CD4-positive, alpha-beta T cell treated with Interleukin-21 for 1 hour (primary cell): ENCODE measurements at places on chromosomes 4 and X.

DNA sequence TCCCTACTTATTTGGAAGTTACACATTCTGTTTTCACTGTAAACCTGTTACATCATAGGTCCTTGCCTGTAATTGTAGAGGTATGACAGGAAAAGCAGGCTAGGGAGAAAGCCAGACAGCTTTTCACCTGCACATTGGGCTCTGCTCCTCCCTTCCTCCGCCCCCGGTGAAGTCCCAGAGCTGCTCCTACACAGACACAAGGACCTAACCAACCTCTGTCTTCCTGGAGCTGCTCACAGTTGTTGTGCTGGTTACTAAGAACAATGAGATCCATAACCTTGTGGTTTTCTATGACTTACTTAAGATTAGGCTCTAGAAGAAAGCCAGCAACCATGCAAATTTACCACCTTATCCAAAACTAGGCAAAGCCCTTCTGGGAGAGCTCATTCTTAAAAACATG, 40.0 kb downstream of the MOSPD2 start:
- no peak for DNase-seq

GRCh38 chr4:79947386-79947785, 125.6 kb downstream of the ANTXR2 start:
- no peak for DNase-seq

- DNase-seq, result no peak
These were observed 1.2 kb downstream of the TAF1 start for GRCh38 chrX:71367396-71367795.

GRCh38 chr4:120540625-120541024, 381.9 kb downstream of the PRDM5 start:
- no peak for DNase-seq

DNA sequence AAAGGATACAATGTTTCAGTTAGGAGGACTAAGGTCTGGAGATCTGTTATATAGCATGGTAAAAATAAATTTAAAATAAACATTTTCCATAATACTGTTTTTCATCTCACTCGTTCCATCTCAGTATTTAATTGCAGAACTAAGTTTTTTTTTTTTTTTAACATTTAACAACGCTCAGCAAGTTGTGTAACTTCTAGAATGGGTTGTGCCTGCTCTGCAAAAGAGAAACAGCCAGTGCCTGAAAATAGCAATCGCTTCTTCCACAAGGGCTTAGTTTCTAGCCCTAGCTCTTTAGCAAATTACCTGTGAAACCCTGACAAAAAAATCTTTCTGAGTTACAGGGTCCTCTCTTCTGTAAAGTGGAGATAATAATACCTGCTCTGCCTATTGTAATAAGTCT, 41.9 kb downstream of the CNGA1 start:
- no peak for DNase-seq

GRCh38 chrX:13702111-13702789, 13.3 kb downstream of the RAB9A start:
- no peak for DNase-seq

GRCh38 chrX:154602226-154602625, 16.9 kb downstream of the CTAG1B start:
- no peak for DNase-seq

- no peak for DNase-seq
These were observed 1242.8 kb upstream of the DIAPH2 start for GRCh38 chrX:95441836-95442235.

DNA sequence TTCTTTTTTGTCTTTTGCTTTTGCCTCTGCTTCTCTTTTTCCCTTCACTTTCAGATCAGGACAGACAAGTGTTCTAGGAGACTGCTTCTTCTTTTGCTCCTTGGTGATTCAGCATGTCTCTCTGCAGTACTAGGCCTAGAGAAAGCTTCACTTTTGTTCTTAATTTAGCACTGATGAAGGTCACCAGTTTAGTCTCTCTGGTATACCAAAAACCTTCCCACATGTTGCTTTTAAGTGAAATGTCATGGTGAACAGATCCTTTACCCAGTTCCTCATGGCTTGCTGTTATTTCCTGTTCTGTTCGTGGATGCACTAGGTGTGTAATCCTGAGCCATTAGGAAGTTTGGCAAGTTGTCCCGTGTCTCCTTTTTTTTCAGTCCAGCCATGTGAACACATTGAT, 53.3 kb downstream of the NBDY start:
- DNase-seq, result no peak

- DNase-seq, result no peak
These were observed 17.8 kb downstream of the MFAP3L start for GRCh38 chr4:170008371-170008770.

GRCh38 chrX:3443184-3443583, 96.7 kb upstream of the MXRA5 start:
- no peak for DNase-seq

DNA sequence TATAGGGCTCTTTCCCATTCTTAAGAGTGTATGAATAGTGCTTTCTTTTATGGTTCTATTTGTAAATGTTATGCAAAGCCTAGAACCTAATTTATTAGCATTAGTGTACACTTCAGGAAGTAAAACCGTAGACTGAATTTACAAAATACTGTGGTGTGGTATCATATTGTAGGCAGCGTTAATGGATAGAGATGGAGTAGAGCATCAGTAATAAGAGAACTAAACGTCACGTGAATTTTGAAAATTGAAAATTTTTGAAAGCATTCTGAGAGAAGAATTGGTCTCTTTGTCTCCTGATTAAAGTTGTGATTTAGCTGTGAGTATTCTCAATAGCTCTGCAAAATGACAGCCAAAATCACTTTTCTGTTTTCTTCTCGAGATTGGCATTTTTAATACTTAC, 2.9 kb downstream of the STIM2 start:
- no peak for DNase-seq

- DNase-seq, result peak; percentile 14
These were observed 343.7 kb upstream of the PPP1R2C start for GRCh38 chrX:43121637-43122036.

GRCh38 chrX:53686151-53686885, at the start of gene HUWE1:
TSS of gene HUWE1 (minus strand) at chrX:53686719. CDS start at chrX:53654107, 32,612 bp downstream.
- DNase-seq, result peak; percentile 86

- DNase-seq, result peak; percentile 73
These were observed at the start of gene FAM120C for GRCh38 chrX:54182864-54183613. TSS of gene FAM120C (minus strand) at chrX:54183254. CDS start at chrX:54183198, 56 bp downstream.

DNA sequence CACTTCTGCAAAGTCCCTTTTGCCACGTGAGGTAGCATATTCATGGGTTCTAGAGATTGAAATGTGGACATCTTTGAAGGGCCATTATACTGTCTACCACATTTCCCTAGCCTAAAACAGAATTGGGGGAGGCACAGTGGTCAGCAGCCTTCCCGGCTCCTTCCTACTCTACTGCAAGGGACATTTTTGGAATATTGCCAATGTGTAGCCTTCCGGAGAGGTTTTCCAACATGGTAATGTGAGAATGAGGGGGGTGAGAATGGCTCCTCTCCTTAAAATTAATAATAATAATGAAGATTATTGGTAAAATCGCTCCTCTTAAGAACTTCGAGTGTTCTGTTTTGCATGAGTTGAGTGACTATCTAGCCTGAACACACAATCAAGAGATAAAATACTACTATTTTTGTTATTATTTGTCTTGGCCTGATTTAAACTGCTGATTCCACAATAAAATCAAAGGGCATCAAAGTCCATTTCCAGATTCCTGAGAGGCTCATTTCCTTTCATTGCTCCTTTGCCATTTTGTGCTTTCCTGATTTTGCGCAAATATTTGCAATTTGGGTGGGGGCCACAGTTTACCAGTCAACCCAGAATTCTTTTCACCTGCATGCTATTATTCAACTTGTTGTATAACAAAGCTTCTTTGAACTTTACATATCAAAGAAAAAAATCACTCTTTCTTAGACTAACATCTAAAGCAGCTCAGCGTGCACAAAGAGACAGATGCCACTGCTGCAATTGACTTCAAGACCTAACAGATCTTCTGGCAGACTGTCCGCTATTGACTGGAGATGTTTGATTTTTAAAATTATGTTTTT, 27.0 kb upstream of the TSPAN5 start:
- no peak for DNase-seq

- DNase-seq, result no peak
These were observed 63.2 kb upstream of the NOCT start for GRCh38 chr4:138952411-138952810.

- DNase-seq, result no peak
These were observed 55.9 kb upstream of the FHDC1 start for GRCh38 chr4:152880263-152880662.

GRCh38 chr4:38323141-38323641, 340.8 kb upstream of the KLF3 start:
- no peak for DNase-seq

- DNase-seq, result no peak
These were observed 631.5 kb downstream of the RAB28 start for GRCh38 chr4:12852338-12853307.

GRCh38 chrX:42821803-42822443, 44.0 kb upstream of the PPP1R2C start:
- no peak for DNase-seq

GRCh38 chr4:127012549-127012948, 620.2 kb upstream of the INTU start:
- no peak for DNase-seq

DNA sequence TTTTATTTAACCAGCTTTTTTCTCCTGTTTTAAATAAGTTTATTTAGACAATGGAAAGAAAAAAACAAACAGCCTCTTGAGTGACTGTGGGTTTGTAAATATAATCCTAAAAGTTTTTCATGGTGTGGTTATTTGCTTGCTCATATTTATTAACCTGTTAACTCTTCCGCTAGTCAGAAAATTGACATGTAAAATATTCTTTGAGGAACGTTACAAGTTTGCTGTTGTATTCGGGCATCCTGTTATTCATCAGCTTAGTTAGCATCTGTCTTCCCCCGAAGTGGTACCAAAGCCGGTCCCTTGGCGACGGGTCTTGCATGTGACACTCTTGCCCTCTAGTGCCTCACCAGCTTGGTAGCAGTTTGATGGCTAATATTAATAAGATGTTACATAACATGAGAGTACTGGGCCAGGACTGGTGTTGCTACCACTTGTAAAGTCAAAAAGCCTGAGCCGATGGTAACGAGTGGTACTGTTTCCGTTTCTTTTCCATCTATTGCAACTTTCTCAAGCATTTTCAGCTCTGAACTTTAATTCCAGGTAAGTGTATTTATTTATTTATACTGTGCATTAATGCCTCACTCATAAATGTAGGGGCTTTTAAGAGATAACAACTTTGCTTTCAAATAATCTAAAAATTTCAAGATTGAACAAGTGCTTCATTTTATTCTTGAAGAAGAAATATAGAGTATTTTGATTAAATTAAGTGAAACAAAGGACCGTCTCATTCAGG, at the start of gene NDST3:
NDST3 (plus strand) TSS at position 434 of the 733 bp plus-strand sequence. CDS start 19,425 bp downstream, outside the sequence.
- DNase-seq, result peak; percentile 1

- peak; percentile 55 for DNase-seq
These were observed 67.2 kb upstream of the C1GALT1C1 start for GRCh38 chrX:120697053-120697452.

DNA sequence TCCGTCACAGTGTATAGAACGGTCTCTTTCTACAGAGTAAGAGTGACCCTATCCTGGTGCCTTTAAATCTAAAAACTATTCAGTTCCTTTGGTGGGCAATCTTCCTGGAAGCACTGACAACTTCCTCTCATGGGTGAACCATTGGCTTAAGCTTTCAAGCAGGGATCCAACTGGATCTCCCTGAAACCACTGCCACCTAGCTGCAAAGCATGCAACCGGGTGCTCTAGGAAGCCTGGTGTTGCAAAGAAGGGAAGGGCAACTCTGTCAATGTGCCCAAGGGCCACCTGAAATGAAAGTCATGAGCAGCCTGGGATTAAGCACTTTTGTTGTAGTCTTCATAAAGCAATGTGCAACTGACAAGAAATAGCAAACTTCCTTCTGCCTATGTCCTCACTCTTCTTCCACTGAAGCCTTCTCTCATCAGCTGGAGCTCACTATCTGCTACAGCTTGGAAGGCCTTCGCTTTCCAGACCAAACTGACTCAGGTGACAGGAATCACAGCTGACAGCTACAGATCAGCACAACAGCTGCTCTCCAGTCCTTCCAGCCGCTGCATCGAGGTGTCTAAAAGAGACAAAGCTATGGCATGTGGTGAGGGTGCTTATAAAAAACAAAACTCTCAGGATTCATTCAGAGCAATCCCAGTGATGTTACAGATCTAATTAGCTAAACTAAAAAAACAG, 46.1 kb downstream of the SETD7 start:
- no peak for DNase-seq
